ENCODE measurements at places on chromosomes 11 and 22.

GRCh38 chr11:117356126-117356890 lies 28.7 kb downstream of the CEP164 start:
- DNase-seq: no peak

DNA sequence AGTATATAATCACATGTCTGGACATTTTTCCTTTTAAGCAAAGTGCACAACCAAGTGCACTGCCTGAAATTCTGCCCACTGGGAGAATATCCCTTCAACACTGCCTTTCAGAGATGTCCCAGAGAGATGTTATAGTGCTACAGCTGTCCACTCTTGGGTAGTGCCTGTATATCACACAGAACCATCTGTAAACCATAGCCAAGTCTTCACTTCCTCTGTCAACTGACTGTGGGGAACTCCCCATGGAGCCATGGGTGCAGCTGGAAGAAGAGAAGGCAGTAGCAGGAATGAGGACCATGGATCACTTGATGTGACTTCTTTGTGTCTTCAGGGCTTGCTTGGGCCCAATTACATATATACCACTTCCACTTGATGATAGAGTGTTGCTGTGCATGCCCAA lies 44.6 kb upstream of the LIN7C start:
- DNase-seq: no peak

DNA sequence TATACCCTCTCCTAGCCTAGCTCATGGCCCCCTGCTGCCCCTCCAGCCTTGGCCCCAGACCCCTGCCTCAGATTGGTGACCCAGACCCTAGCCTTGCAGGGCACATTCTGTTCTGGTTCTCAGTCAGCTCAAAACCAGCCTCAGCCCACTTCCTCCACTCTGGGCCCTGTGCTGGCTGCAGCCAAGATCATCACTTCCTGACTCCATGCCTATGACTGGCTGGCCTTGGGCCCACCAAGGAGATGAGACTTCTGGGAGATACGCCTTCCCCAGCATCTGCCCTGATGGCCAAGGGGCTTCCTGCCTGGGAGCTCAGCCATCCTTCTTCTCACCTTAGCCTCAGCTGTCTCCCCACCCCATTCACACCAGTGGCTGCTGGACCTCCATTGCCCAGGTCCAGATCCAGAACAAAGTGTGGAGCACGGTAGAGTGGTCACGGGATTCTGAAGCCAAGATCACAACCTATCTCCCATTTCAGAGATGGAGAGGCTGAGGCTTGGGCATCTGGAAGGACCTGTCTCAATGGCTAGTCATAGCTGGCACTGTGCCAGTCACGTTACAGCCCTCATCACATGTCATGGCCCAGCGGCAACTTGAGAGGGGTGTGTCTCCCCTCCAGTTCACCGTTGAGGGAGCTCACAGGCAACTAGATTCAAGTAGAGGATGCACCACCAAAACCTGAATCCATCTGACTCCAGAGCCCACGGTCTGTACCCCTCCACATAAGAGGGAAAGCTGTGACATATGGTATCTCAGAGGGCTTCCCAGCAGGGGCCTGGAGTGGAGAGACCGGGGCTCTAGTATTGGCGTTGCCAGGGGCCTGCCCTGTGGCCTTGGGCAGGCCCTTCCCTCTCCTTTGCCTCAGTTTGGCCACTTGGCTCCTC lies 43.0 kb upstream of the KLHL35 start:
- DNase-seq: no peak

GRCh38 chr11:72595292-72595684 lies 78.9 kb downstream of the PDE2A start:
- DNase-seq: no peak

GRCh38 chr11:92329646-92330045 lies 105.0 kb downstream of the FAT3 start:
- DNase-seq: no peak

DNA sequence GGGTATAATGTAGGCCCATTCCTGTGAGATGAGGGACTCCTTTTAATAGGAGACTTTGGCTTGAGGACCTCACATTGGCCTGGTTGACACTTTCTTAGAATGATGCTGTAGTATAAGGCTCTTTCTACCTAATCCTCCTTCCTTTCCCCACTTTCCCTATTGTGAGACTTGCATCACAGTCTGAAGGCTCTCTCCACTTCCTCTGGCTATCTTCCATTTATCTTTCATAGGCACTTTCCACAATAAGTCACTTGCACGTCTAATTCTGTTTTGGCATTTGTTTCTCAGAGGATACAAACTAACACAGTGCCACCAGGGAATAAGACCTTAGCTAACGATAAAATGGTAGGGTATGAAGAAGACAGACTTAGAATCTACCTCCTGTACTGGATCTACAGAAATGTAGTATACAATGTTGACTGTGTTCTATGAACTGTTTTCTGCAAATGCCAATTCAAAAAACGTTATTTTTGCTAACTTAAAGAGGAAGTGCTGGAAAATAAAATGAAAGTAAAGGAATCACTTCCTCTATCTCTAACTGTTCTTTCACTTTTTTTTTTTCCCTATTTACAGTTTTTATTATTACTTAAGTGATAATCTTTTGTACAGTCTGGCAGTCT lies 17.9 kb upstream of the PDE3B start:
- no peak for DNase-seq

DNA sequence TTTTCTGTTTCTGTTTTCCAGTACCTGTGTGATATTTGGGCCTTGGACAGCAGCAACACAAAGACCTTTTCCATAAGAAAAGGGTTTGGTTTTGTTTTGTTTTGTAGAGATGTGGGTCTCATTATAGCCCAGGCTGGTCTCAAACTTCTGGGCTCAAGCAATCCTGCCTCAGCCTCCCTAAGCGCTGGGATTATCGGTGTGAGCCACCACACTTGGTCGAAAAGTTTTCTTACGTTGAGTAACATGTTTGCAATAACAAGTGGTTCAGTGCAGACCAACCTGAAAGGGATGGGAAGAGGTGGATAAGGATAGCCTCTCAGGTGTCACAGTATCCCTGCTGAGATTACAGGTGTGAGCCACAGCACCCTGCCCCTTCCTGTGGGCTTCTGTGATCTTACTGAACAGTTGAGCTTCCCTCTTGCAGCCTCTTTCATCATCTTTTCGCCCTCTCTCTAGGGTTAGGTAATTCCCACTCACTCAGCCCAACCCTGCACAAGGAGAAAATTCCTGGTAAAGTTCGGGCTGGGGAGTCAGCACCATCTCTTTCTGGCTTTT lies 3.5 kb upstream of the MRPL48 start:
- no peak for DNase-seq

DNA sequence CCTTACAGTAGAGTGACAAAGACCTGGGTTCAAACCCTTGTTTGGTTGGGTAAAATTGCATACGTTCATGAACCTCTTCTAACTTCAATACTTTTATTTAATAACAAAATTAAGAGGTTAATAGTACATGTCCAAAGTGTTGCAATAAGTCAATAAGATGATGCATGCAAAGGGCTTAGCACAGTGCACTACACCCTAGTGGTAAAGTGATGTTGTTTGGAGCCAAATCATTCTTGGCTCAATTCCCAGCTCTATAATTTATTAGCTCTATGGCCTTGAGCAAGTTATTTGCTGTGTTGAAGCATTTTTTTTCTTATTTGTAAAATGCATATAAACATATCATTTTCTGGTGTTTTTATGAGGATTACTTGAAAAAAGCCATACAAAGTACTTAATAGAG lies 945.3 kb downstream of the LRRC4C start:
- DNase-seq: no peak

- no peak for DNase-seq
Measured at GRCh38 chr11:73537969-73538368, 59.9 kb downstream of the FAM168A start.

DNA sequence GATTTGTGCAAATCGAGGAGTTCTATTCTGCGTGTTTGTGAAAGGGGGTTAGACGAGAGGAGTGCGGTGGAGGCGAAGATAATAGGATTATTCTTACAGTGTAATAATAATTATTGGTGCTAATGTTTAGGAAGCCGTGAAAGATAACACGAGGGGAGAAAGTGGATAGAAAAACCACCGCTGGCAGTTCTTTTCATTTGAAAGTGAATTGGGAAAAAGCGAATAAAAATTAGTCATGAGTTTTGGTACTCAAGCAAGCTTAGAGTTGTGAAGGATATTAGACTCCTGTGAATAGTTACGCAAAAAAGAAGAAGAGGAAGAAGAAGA lies 575 bp downstream of the SLC6A5 start:
- DNase-seq: no peak

GRCh38 chr22:29609139-29609538 lies 5.7 kb downstream of the NF2 start:
- DNase-seq: no peak

DNA sequence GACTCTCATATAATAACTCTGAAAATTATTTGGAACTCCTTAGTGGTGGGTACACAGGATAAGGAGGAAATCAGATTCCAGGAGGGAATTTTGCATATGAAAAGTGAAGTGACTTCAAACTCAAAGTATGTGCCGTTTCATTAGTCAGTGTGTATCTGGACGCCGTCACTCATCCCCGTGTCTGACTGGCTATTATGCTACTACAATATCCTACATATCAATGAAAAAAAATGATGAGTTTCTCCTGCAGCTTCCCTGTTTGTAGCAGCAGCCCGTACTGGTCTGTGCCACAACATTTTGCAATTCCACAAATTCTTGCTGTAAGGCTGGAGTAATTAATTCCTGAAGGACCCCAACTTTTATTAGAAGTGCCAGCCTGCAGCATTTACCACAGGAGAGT lies 16.5 kb downstream of the WT1 start:
- no peak for DNase-seq

DNA sequence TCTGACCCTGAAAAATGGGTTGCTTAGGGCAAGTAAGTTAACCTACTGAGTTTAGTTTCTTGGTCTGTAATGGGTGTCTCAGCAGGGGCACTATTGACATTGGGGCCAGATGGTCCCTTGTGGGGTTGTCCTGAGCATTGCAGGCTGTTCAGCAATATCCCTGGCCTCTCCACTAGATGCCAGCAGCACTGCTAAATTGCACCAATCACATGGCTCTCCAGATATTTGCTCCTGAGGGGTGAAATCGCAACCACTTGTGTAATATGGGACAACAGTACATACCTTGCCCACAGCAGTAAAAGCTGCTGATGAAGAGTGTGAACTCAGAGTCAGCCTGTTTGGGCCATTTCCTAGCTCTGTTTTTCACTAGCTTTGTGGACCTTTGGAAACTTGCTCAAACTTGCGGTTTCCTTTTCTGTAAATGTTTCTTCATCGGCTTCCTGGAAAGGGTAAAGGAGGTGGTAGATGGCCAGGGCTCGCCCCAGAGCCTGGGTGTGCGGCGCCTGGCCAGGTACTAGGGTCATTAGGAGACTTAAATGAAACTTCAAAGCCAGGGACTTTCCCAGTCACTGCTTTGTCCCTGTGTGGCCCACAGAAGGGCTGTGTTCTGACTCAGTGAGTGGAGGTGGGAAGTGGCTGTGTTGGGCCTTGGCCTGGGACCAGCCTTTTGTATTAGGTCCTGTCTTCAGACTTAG lies 13.0 kb downstream of the NCF4 start:
- DNase-seq: no peak

DNA sequence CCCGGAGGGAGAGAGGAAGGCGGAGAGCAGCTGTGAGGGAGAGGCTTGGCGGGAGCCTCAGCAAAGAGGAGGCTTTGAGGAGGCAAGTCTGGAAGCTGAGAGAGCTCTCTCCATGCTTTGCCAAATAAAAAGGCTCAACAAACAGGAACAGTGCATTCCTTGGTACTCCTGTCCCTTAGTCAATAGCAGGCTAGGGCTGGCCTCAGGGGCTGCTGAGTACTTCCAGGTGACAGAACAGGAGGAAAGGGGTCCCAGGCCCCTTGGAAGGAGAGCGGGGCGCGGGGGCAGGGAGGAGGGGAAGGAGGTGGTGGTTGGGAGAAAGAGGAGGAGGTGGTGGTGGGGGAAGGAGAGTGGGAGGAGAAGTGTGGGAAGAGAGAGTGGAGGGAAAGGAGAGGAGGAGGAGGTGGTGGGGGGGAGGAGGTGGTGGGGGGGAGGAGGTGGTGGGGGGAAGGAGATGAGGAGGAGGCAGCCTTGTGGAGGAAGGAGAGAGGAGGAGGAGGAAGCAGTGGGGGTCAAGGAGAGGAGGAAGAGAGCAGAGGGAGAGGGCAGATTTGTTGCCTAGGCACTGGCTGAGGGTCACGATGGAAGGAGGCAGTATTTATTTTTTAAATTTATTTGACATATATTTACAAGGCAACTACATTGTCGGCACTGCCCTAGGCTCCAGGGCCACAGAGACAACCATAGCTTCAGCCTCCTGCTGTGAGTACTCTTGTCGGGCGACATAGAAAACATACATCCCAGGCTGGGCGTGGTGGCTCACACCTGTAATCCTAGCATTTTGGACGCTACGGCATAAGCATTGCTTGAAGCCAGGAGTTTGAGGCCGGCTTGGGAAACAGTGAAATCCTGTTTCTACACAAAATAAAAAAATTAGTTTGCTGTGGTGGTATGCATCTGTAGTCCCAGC lies 74.2 kb upstream of the ZBED5 start:
- DNase-seq: no peak

- DNase-seq: no peak
Measured at GRCh38 chr22:24216541-24217209, 28.2 kb downstream of the GGT5 start.

GRCh38 chr11:126485021-126485792 lies 129.7 kb downstream of the ST3GAL4 start:
- no peak for DNase-seq

DNA sequence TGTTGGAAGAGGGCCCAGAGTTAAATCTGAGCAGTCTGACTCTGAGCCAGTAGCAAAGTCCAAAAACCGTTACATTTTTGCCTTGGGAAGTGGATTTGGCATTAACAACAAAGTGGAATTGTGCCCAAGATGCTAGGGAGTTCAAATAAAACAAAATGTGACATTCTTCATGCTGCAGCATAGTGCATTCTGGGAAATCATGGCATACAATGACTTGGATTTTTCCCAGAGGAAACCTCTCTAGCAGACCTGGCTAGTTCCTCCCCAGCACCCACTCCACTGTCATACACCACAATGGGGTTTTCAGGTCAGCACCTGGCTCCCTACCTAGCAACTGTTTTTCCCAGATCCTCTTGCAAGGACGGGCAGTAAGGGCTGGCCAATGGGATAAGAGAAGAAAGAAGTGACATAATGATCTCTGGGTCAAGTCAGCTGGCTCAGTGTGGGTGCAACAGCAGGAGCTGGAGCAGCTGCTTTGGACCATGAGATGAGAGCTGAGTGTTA lies 24.8 kb upstream of the CYB5R3 start:
- no peak for DNase-seq

DNA sequence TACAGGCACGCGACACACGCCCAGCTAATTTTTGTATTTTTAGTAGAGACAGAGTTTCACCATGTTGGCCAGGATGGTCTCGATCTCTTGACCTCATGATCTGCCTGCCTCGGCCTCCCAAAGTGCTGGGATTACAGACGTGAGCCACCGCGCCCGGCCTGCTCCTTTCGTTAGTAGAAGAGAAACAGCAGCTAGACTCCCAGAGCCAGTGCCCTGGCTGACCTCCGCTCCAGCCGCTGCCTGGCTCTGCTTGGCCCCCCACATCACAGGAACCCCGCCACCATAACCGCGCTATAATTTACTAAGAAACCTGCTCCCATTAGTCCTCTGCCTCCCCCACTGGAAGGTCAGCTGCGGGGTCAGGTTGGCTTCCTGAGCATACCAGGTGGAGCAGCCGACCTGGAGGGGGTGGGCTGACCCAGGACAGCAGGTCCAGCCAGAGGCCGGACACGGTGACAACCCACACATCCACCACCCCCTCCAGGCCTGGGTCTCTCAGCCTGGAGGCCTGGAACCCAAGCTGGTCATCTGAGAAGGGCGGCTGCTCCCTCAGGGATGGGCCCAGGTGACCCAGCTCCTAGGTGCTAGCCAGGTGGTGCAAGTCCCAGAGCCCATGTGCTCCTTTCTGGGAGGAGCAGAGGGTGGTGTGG lies 7.5 kb upstream of the POLDIP3 start:
- DNase-seq: no peak
